Stimulated activated CD8-positive, alpha-beta memory T cell treated with anti-CD3 and anti-CD28 coated beads, Interleukin-7, amount 100 ng/mL, for 24 hours (primary cell): ENCODE measurements at places on chromosomes 1 and 21.

- no peak for DNase-seq
Measured at GRCh38 chr1:6898974-6899539, 113.8 kb downstream of the CAMTA1 start.

DNA sequence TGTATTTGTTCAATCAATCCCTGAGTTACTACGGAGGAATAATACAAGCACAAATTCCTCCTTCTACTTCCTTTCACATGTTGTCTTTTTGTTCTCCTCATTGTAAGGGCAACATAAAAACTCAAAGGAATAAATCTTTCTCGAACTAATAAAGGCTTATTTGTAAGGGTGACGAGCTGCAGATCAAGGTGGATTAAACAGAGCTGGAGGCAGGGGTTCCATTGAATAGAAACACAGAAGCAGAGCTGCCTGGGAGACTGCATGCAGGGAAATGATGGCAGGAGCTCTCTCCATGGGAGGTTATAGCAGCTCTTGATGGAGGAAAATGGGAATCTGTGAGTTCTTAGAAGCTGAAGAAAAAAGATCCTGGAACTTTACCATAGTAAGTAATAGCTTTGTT lies 160.2 kb downstream of the CYYR1 start:
- no peak for DNase-seq

DNA sequence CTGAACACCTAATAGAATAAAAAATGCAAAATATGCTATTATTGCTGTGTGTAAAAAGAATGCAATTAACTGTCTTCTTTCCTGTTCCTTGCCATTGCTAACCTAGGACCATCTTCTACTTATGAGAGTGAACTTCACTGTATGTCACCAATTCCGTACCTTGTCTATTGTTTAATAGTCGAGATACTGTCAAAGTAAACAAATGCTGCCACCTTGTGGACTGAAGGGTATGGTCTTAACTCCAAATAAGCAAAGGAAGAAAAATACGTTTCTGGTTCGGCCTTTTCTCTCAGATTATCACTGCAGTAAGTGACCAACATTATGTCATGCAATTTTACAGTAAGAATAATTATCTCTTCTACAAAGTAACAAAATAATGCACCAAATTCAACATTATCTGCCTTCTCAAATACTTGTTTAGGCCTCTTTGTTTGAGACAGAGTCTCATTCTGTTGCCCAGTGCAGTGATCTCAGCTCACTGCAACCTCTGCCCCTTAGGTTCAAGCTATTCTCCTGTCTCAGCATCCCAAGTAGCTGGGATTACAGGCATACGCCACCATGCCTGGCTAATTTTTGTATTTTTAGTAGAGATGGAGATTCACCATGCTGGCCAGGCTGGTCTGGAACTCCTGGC lies 133.4 kb downstream of the COP1 start:
- DNase-seq, result no peak

- DNase-seq, result no peak
Measured at GRCh38 chr1:231674575-231674974, 48.0 kb downstream of the DISC1 start.

- peak; percentile 43 for DNase-seq
Measured at GRCh38 chr1:108692724-108693655, 880 bp downstream of the PRPF38B start.

DNA sequence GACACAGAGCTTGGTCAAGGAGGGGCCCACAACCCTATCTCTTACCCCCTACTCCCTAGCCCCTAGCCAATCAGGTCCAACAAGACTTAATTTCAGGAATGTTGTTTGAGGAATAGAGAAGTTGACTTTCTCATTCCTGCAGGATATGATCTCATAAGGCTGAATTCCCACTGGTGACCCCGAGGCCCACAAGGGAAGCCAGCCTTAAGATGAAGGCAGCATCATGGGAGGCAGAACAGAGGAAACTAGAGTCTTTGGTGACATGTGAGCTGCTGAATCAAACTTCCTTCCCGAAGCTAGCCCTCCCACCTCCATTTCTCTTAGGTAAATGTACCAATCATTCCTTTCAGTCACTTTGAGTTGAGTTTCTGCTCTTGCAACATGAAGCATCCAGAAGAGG lies 9.1 kb upstream of the PDIK1L start:
- DNase-seq, result no peak

GRCh38 chr1:45018599-45019230 lies 6.7 kb downstream of the UROD start:
- DNase-seq, result no peak

DNA sequence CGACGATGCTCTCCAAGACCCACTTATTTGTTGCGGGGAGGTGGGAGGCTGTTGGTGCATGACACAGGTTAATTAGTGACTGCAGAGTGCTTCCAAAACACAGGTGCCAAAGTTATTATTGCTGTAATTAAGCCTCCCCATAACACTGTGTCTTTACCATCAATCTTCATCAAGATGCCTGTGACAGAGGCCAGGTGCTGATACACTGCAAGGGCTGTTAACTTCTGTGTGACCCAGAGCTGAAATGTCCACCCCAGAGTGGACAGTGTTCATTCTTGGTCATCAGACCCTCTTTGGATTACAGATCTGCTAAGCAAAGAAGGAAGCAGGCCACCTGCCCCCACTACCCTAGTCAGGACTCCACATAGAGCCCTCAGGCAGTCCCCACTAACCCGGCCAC lies 55.5 kb downstream of the CAPN8 start:
- no peak for DNase-seq

DNA sequence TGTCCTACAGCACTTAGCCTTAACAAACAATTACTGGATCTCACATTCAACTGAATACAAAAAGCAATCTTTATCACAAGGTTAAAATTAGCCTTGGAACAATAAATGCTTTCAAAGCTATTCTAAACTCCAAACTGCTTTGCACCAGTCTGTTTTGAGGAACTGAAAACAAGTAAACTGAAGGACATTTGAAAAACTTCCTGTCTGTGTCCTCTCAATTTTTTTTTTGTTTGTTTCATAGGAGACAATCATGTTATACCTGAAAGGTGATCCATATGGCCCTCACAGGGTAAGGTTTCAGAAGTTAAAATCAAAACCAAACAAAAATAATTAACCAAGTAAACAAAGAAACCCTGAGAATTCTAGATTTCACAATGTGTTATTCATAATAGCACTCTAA lies 459.1 kb downstream of the DPYD start:
- no peak for DNase-seq

GRCh38 chr21:32708069-32708468 lies 19.7 kb downstream of the SYNJ1 start:
- DNase-seq, result no peak

GRCh38 chr1:96804648-96805047 lies 83.1 kb downstream of the PTBP2 start:
- DNase-seq, result no peak

DNA sequence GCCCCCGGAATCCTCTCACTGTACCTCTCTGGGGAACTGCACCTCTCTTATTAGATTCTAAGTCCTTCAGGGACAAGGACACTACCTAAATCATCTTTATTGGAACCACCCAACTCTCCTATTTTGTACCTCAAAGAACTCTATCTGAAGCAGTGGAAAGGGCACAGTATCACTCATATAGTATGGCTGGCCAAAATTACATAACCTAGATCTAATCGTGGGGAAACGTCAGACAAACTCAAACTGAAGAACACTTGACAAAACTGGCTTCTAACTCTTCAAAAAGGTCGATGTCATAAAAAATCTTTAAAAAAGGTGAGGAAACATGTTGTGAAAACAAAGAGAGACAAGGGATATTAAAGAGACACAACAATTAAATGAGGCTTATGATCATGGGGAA lies 210.0 kb downstream of the SLC45A1 start:
- no peak for DNase-seq

- no peak for DNase-seq
Measured at GRCh38 chr1:210293171-210293607, 35.5 kb upstream of the HHAT start.

GRCh38 chr1:47508702-47509431 lies 71.0 kb downstream of the FOXD2 start:
- DNase-seq, result no peak

GRCh38 chr1:14522926-14523241 lies 75.6 kb upstream of the KAZN start:
- DNase-seq, result no peak

- no peak for DNase-seq
Measured at GRCh38 chr1:79469139-79469538, 462.6 kb upstream of the ADGRL4 start.

DNA sequence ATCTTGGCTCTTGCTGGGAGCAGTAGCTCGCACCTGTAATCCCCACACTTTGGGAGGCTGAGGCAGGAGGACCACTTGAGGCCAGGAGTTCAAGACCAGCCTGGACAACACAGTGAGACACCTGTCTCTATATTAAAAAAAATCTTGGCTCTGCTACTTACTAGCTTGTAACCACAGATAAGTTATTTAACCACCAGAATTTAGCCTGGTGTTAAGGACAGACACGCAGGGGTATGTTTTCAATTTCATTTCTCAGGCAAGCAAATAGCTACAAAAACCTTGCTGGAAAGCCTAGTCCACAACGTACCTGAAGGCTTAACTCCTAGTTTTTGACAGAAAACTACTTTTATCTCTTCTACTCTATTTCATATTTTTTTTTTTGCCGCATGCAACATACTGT lies 24.8 kb upstream of the GFI1 start:
- no peak for DNase-seq

DNA sequence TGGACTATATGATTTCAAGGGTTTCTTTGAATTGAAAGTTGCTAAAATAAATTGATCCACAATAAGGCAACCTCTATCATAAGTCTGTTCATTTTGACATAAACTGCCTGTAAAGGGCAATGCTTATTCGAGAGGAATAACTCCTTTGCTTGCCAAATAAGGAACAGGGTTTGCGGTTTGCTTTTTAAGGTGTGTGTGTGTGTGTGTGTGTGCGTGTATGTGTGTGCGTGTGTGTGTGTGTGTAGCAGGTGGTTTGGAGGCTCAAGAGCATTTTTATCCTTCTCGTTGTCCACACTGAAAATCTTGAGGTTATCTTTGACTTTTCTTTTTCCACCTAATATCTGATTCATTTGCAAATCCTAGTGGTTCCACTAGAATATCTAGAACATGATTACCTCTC lies 13.1 kb upstream of the NGF start:
- no peak for DNase-seq

- no peak for DNase-seq
Measured at GRCh38 chr1:6348511-6349191, 44.9 kb downstream of the ACOT7 start.

GRCh38 chr1:30815556-30815955 lies 58.0 kb upstream of the LAPTM5 start:
- no peak for DNase-seq

DNA sequence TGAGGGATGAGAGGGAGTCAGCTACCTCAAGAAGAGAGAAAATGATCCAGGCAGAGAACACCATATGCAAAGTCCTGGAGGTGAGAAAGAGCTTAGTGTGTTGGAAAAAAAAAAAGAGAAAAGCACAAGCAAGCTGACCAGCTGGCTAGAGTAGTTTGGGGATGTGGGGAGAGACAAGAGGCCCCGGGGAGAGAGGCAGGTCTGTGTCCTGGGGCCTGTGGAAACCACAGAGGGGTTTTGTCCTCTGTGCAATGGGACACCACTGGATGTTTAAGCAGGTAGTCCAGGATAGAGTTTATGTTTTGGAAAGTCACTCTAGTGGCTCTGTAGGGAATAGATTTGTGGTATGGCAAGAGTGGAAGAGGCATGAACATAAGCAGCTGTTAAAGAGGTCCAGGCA lies 14.4 kb upstream of the CHI3L1 start:
- DNase-seq, result no peak

DNA sequence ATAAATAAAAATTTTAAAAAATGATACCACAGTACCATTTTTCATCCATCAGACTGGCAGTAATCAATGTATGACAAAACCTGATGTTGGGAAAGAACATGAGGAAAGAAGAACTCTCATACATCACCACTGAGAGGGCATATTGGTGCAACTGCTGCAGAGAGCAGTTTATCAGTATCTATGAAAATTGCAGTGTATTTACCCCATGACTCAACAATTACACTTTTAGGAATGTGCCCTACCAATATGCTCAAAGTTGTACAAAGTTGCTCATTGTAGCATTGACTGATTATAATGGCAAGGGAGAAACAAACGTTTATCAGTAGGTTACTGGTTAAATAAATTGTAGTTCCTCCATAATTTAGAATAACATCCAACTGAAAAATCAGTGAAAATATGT lies 36.7 kb downstream of the CATSPERE start:
- no peak for DNase-seq

- DNase-seq, result no peak
Measured at GRCh38 chr1:223859058-223859457, 13.3 kb upstream of the TP53BP2 start.

DNA sequence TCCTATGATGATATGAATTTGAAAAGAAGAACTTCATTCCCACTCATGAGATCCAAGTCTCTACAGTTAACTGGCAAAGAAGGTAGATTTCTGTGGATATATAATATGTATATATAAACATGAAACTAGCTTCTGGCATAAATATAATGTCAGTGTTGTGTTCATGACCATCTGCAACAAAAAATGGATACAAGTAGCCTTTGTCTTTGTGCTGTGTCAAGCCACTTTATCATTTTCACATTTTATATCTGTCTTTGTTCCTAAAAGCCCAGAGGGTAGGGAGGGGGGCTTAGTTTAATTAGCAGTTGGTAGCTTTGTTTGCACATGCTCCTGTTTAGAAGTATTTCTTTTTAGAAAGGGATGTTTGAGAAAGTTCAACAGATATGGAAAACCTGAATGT lies 56.2 kb upstream of the FASLG start:
- DNase-seq, result no peak

DNA sequence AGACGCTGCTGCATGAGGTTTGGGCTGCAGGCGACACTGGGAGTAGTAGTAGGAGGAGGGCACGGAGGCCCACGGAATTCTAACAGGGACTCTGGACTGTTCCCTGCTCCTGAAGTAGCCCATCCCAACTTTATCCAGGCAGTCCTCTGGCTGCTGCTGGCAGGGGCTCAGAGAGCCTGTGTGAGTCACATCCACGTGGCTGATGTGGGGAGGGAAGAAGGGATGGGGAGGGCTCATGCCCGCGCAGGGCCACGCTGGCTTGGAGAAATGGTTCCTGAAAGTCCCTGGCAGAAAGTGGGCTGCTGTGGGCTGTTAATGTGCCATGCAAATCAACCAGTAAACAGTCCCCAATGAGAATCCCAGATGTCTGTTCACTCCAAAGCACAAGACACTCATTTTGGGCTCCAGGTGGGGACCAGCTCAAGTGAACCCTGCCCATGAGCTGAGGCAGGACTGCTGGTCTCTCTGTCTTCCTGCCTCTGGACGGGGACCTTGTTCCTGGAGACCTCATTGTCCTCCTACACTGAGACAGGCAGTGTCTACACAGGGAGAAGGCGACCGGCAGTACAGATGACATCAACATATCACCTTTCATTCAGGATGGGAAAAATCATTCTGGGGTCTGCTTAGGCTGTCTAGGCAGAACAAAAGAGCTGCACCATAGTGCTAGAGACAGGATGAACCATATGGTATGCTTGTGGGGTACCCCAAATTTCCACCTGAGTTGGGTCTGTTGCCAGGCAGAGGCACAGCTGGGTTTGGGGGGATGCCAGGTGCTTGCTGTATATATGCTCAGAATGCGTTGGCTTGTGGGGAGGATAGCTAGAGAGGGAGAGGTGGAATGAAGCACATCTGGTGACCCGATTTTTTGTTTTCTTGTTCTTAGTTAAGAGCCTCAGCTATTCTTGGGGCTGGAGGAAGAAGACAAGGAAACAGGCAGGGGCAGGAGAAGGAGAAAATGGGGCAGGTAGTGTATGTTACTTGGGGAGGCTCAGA lies 57.9 kb upstream of the FMOD start:
- no peak for DNase-seq
